ENCODE measurements at places on chromosomes 13 and 19.
A peak's percentile ranks its signal among the peaks of the same experiment; 100 is the strongest.

GRCh38 chr19:49362048-49362928 lies at the start of gene TEAD2:
Gene TEAD2 (minus strand): TSS chr19:49362416. CDS start chr19:49360075, 2,341 bp downstream.
- no peak for DNase-seq

DNA sequence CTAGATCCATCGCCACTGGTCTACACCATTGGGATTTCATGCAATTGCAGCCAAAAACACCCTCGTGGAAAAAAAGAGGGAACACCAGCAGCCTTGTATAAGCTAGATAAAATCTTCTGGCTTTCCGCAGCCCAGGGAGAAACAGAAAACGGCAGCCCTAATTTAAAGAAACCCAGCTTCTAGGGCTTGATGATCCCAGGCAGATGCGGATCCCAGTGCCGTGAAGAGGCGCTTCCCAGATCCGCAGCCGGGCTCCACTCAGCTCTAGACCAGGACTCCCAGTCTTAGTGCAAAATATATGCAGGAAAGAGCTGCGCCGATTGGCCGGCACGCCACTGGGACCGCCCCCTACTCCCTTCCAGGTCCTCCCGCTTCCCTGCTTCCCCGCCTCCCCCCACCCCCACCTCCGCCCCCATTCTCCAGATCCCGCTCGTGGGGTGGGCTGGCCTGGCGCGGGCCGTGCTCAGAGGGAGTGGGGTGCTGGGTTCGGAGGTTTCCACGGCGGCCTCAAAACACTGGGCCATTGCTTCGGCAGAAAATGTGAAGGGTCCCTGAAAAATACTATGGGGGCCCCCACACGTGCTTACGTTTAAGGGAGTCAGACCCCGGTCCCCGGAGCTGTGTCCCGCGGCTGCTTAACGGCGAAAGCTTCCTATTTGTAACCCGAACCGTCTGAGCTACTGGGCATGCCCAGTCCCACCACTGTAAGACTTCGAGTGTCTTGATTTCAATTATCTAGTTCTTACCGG lies 63.1 kb downstream of the SERP2 start:
- peak; percentile 93 for DNase-seq

DNA sequence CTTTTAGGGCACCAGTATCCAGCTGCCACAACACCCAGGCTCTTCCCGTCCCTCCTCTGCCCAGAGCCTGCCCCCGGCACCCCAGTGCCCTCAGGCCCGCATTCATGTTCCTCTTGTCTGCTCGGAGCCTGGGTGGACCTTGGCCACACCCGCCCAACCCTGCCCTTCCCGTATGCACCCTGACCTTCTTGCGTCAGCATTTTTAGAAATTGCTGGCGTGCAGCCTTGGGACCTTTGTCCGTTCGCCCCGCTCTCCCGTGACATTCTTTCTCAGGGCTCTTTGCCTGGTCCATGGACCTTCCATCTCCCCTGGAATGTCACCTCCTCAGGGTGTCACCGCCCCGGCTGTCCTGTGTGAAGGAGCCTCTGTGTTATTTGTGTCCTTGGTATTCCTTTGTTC lies 7.6 kb downstream of the NUCB1 start:
- no peak for DNase-seq

DNA sequence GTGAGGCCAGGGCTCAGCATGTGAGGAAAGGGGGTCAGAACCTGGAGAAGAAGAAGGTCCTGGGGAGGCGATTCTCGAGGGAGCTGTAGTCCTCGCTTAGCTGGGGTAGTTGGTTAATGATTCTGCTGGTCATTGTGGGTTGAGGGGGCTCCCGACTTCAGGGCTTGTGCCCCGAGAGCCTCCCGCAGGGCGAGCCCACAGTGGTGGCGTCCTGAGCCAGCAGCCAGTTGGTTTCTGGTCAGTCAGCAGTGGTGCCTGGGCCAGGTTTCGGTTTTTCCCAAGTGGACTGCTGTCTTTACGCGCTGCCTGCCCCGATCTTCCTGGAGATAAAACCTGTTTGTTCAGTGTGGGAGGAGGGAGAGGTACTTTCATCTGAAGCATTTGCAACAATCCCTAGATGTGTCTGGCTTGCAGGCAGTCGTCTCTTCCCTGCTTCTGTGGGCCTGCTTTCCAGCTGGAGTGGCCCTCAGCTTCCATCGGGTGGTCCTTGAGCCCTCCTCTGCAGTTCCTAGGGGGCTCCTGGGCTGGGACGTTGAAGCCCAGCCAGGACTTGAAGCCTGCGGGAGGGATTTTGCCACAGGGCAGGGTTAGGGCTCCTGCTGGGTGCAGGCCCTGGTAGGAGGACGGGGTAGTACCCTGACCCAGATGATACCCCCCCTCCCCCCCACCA lies 3.2 kb downstream of the PTBP1 start:
- no peak for DNase-seq

DNA sequence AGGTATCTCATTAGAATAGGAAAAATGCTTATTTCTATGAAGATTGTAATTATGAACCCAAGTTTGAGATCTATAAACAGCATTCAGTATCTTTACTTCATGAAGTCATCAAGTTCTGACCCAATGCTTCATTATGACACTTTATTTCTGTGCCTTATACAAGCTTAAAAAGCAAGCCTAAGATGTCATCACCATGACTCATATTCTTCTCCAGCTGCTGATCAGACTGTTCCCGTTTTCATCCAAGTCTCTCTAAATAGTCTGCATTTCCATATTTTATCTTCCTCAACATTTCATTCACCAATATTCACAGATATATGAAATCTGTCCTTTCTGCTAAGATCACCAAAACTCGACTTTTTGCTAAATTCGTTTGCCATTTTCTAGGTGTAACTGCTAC lies 1247.2 kb upstream of the PRR20A start:
- no peak for DNase-seq

GRCh38 chr19:35357867-35358573 lies at the start of gene FFAR3:
Gene FFAR3 (plus strand): TSS chr19:35358460. CDS start chr19:35358891, 431 bp downstream.
- DNase-seq, result no peak

- DNase-seq, result peak; percentile 83
Measured at GRCh38 chr13:113405481-113406300, 41.8 kb upstream of the GRTP1 start.

DNA sequence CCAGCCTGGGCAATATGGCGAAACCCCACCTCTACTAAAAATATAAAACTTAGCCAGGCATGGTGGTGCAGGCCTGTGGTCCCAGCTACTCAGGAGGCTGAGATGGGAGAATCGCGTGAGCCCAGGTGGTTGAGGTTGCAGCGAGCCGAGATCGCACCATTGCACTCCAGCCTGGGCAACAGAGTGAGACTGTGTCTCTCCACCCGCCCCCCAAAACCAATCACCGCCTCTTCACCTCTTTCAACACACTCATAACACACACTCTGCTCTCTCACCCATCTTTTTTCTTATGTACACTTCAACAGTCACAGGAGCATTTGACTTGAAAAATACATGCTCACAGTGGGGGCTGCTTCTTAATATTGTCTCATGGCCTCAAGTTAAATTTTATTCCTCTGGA lies 76.8 kb downstream of the ESD start:
- no peak for DNase-seq
